Stimulated activated CD4-positive, alpha-beta T cell treated with anti-CD3 and anti-CD28 coated beads, Interleukin-1b, Interleukin-23, amount 100 ng/mL, for 24 hours (primary cell): ENCODE measurements at places on chromosomes 7 and 10.
A peak's percentile ranks its signal among the peaks of the same experiment; 100 is the strongest.

DNA sequence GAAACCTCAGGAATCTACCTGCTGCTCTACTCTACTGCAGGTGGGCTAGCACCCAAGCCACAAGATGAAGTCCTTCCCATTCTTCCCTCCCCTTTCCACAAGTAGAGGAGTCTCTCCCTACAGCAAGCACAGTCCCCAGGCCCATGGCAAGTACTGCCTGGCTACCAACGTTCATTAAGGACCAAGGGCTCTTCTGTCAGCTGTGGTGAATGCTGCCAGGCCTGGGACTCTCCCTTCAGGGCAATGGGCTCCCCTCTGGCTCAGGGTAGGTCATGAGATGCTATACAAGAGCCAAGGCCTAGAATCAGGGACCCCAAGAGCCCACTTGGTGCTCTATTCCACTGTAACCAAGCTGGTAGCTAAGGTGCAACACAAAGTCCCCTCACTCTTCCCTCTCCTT, 39.8 kb downstream of the SNX13 start:
- no peak for DNase-seq

GRCh38 chr7:4185721-4186512, 496.2 kb upstream of the FOXK1 start:
- no peak for DNase-seq

DNA sequence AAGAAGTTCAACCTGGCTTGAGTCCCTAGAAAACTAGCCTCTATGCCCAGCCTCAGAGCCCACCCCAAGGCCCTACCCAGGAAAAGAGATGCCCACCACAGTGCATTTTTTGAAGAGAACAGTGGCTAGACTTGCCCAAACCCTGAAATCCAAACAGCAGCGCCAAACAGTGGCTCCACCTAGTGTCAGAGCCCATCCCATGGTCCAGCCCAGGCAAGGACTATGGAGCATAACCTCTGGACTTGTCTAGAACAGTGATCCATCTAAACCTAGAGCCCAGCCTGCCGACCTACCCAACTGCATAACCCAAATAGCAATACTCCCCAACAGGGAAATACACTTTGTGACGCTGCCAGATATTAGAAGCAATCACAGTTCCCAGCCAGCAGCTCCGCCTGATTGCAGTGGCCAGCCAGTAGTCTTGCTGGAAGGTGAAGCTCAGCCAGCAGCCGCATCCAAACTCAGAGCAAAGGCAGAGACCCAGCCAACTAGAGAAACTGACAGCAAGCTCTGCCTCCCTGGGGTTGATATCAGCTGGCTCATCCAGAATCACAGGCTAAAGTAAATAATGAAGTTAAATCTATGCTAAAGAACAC, 44.5 kb downstream of the HBP1 start:
- DNase-seq = no peak

GRCh38 chr10:51718804-51719291, 19.5 kb upstream of the CSTF2T start:
- DNase-seq = no peak

DNA sequence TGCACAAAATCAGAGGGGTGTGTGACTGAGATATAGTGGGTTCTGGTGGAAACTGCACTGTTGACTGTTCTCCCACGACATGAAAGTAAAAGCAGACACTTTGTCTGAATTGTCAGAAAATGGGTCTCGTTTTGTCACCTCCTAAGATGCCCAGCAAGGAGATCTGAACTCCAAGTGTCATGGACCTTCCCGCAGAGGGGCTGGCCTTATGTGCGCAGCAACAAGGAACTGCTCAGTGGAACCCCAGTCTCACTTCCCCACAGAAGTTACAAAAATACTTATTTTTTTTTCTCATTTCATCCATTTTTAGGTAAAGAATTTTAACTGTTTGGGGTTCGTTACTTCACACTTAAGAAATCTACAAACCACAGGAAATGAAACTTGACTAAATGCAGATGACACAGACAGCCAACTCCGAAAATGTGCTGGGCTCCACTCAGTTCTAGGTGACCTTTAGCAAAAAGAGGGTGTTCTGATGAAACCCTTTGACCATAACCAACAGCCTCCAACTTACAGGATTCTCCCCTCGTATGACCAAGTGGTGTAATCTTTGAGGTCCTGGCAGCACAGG, 115.0 kb downstream of the FAM107B start:
- DNase-seq = peak; percentile 13

DNA sequence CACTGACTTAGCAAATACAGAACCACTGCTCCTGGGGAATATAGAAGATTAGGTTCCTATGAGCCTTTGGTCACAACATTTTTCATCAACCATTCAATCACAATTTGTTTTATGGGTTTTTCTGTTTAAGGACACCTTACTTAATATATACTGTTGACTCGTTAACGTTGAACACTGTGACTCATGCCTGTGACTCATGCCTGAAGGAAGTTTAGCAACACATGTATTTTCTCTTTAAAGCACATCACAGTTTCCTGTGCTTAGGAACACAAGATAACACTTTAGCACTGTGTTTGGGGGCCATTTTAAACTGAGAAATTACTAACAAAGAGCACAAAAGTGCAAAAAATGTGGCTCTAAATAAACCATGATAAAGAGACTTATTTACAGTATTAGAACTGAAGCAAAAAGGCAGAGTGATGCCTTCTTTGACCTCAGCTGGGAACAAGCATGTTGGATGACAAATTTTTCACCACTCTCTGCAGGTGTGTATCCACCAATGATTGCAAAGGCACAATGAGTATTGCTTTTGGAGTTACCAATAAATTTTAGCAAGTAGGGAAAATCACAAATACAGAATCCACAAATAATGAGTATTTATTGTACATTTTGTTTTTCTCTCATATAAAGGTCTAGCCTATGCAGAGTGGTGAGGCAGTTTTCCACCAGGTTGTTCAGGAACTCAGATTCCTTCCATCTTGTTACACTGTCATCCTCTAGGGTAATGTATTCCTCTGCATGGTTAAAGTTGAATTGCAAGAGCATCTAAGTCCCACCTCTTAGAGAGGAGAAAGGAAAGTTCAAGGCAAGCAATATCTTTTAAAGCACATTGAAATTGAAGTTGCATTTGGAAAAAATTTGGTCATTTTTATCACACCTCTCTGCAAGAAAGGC, 7.3 kb downstream of the FGFBP3 start:
- DNase-seq = no peak
